Stimulated activated CD4-positive, alpha-beta T cell treated with anti-CD3 and anti-CD28 coated beads, Interleukin-1b, Interleukin-23, amount 100 ng/mL, for 48 hours (primary cell): ENCODE measurements at places on chromosomes 5 and 9.

DNA sequence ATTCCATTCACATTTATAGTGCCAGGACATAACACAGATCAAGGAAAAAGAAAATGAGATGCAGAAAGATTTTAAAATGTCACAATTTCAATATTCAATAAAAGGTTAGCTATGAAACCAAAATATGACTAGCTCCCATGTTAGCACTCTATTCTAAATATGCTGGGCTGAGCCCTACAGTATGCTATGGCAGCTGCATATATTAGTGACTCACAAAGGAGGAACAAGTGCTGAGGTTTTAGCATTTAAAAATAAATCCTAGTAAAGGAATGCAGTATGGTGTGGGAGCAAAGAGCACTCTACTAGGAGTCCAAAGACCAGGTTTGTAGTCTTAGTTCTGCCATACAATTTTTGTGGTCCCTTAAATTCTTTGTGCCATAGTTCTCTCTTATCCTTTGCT is 118.4 kb downstream of the OXCT1 start:
- no peak for DNase-seq

DNA sequence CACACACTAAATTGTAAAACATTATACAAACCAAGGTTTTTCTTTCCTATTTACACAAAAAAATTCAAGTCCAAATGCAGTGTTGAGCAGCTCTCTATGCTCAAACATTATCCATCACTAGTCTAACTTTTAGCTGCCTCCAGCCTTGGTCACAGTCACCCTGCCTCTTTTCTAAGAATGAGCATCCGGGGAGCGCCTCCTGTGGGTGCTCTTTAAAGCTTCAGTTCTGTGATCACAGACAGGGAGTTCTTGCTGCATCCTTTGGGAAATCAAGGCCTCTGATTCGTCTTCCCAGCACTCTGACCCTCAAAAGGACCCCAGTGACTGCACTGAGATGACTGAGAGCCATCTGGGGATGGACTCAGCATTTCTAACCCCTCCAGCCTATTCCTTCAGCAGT is 289.6 kb downstream of the SEC61B start:
- DNase-seq, result no peak

GRCh38 chr9:311841-312240 is 97.2 kb downstream of the DOCK8 start:
- no peak for DNase-seq

DNA sequence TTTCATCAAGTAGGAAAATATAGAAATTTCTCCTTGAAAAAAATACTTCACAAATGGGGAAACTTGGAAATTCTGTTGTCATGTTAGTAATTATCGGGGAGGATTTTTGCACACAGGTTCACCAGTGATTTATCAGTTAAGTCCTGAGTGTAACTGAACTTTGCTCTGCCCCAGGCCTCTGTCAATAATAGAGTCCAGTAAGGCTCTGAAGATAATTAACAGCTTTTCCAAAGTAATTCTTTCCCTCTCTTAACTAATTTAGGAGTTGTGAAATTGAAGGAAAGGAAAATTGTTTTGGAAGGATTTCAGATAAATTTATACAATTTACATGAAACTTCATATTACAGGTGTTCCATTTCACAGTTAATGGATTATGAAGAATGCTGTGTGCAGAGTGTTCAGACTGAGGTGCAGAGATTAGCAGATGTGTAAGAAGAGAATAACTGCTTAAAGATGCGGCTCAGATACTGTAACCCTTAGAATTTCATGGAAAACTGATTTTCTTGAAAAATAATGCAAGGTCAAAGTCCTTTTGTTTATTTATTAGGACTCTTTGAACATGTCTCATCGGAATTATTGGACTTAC is 2.9 kb upstream of the AGXT2 start:
- DNase-seq, result no peak

DNA sequence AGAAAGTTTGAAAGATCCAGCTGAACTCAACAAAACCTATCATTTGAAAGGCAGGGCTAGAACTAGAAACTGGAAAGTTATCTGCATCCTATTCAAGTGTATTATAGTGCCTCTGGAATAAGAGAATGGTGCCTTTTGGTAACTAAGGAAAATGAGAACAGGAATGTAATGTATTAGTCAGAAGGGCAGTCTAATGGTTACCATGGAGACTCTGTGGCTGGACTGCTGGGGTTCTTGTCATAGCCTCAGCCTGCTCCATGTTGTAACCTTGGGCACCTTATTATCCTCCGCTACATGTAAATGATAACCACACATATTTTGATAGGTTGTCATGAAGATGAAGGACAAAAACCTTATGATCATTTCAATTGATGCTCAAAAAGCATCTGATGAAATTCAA is 24.6 kb upstream of the IFNB1 start:
- no peak for DNase-seq

DNA sequence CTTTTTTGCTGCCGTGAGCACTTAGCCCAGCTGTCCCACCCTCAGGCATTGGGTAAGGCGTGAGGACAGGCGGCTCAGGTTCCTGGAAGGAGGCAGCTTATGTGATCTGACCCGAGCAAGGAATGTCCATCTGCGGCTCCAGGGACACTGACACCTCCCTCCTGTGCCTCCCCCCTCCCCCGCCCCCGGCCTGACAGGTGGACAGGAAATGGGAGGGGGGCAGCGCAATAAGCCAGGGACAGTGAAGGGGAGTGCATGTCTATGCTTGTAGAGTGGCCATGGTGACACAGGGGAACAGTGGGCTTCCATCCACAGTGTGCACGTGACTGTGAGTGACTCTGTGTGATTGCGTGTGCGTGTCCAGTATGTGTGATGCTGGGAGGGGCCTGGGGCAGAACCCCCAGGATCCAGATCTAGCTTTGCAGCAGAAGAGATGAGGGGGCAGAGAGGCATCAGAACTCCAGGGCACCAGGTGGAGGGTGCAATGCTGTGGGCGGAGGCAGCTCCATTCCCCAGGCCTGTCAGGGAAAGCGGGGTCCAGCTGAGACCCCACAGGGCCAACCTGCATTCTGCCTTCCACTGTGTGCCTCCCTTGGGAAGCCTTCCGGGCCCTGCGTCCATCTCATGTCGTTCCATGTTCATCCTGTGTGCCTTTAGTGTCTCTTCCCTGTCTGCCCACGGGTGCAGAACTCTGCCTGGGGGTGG is 30.5 kb downstream of the CNTFR start:
- no peak for DNase-seq

DNA sequence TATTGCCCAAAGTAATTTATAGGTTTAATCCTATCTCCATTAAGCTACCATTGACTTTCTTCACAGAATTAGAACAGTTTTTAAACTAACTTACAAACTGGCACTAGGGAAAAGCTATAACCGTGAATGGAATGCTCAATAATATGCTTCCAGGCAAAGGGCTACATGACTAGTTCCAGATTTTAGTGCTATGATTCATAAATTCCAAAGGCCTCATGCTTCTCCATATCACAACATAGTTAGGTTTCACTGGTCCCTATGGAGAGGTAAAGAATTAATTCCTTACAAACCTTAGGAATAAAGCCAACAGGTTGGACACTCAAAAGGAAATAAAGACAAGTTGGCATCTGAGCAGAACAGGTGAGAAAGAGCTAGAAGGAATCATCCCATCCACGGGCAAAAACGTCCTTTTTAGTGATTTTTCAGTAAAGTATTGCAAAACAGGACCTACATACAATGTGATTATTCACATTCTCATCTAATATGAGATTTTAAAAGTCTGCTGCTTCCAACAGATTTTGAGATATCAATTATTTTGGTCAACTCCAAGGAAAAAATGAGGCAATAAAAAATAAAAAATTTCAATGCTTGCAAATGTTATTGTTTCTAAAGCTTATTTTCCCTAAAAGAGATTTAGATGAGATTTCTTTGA is 97.0 kb upstream of the TARS1 start:
- DNase-seq, result no peak

GRCh38 chr5:138601444-138601843 is 26.2 kb upstream of the HSPA9 start:
- DNase-seq, result no peak

GRCh38 chr5:149317281-149318048 is 27.8 kb upstream of the GRPEL2 start:
- DNase-seq, result no peak
